ENCODE measurements at places on chromosomes 5 and 9.

- DNase-seq, result no peak
Measured at GRCh38 chr5:1343931-1344901, 683 bp downstream of the CLPTM1L start.

DNA sequence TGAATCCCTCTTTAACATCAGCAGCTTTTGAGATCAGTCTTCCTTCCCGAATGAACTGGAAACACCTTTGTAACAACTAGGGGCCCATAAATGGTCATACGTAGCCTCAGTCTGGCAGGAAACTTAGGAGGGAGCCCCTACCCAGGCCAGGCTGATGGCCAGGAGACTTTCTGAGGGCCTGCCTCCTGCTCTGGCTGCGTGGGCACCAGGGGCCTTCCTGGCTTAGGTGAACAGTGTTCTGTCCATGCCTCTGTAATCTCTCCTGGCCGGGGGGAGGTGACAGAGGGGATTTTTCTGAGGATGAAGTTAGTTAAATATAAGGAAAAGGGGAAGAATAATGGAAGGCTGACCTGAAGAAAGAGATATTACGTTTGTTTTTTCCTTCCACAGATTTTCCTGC is 843 bp upstream of the FSTL4 start:
- no peak for DNase-seq

GRCh38 chr5:167812871-167813270 is 478.6 kb upstream of the WWC1 start:
- no peak for DNase-seq

GRCh38 chr5:54837981-54838380 is 147.4 kb downstream of the ESM1 start:
- no peak for DNase-seq

DNA sequence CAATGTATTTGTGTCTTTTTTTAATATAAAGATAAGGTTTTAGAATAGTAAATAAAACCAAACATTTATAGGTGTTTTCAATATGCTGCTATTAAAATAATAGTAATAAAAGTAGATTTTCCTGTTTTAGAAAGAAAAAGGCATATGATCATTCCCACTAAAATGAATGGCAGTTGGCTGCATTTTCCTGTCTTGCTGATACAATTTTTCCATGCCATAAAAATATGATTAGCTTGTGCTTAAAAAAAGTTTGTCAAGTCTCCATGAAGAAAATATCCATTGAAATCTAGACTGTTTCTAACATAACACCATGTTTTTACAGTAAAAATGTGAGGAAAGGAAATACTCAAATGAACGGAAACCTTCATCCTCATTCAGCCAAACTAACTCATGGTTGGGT is 65.0 kb downstream of the FBXL7 start:
- no peak for DNase-seq

DNA sequence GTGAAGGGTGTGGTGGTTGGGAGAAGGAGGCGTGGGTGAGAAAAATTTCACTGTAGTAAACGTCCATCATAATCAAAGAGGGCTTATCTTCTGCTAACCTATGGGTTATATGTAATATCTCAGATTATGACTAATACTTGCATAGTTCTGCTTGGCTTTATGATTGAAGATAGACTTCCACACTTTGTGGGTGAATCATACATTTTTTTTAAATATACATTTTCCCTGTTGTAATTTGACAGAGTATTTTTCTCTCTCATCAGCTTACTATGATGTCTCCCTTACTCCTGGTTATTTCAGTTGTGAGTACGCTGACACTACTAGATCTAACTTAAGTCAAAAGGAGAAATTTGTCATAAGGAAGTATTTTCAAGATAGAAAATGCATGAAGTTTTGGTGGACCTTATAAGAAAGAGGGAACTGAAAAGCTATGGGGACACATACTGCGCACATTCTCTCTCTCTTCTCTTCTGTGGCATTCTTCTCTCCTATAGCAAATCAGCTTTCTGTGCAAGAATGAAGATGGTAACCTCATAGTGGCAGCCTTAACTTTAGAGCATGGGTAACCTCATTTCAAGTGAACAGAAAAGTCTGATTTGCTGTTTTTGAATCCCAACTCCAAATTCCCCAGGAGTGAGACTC is 4.9 kb upstream of the JAK2 start:
- no peak for DNase-seq

GRCh38 chr9:130137641-130138081 is 34.5 kb upstream of the NCS1 start:
- no peak for DNase-seq

DNA sequence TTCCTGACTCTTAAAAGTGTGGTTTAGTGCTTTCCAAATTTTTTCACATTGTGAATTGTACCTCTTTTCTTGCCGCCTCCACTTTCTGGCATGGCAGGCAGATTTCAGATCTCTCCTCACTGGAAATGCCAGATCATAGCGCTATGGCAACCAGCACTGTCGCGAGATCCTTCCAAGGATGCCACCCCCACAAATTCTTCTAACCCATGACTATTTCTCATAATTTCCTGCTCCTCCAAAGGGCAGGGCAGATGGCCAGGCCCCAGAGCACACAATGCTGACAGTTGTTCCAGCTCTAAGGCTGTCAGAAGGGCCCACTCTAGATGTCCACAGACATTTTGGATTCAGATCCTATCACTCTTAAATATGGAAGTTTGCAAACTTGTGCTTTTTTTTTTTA is 446.2 kb upstream of the RIOK2 start:
- DNase-seq, result no peak

Data from stimulated activated CD8-positive, alpha-beta memory T cell treated with anti-CD3 and anti-CD28 coated beads, Interleukin-15, amount 100 ng/mL, for 1 hour (primary cell).